ENCODE measurements at places on chromosomes 3 and 15.
A peak's percentile ranks its signal among the peaks of the same experiment; 100 is the strongest.

DNA sequence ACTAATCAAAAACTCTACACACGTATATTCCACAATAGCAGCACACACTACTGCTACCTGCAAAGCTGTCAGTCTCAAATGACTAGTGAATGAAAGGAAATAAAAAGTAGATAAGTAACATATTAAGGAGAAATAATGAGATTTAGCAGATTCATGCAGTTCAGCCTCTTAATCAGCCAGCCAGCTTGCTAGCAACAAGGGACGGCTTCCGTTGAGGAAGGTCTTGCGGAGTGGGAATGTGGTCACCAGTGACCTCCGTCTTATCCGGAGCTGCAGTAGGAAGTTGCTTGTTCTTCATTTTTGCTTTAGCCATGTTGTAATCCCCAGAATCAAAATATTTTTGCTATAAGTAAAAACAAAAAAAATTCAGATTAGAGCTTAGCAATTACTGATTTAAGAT is 17.1 kb downstream of the ARPP19 start:
- DNase-seq: no peak

DNA sequence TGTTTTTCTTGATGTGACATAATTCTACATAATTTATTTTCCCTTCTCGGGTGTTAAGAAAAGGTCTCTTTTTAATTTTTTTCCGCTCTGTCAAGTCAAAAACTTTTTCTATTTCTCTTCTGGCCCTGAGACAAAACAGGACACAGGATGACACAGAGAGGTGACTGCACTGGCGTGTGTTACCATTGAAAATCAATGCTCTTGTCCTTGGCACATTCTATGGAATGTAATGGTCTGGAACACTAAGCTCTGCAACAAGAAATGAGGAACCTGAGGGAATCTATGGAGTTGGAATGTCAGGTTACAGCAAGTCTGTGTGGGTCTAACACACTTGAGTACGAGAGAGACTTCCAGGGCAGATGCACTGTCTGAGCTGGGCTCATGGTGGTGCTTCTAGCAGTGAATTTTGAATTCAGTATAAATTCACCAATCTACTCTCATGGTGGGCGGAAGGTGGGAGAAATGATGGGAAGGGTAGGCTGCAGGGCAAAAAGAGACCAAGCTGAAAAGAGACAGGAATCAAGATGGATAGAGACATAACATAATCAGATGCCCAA is 508.3 kb downstream of the TUSC7 start:
- DNase-seq: no peak

GRCh38 chr3:170128259-170128976 is 53.1 kb downstream of the PHC3 start:
- DNase-seq: no peak

- DNase-seq: no peak
Measured at GRCh38 chr15:75156326-75157215, 45.1 kb upstream of the C15orf39 start.

- DNase-seq: no peak
Measured at GRCh38 chr15:38373016-38373415, 80.9 kb upstream of the FAM98B start.

DNA sequence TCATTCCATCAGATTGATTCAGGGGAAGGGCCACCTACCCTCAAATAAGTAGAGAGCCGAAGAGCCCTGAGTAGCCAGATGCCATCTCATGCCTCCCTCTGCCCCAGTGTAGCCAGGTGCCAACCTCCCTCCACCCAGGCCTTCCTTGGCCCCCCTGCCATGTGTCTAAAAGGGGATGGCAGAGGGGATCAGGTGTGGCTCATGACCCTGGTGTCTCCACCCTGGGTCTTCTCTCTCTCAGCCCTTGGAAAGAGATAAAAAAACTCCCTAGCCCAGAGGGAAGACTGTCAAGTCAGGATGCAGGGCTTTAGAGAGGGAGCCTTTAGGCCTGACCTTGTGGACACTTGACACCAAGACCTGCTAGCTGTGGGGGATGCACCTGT is 5.2 kb downstream of the GRM2 start:
- no peak for DNase-seq

DNA sequence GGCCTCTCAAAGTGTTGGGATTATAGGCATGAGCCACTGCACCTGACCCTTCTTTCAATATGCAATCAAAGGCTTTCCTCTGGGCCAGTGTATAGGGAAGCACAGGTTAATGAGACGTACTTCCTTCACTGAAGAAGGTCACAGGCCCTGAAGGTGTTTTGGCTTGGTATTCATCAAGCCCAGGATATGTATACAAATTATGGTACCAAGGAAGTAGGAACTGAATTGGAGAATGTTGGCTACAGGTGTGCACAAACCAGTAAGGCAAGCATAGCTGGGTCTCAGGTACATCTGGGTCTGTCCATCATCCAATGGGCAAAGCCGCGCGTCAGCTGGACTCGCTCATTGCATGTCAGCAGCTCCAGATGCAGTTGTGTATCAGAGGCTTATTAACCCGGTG is 237.9 kb downstream of the ADAMTS17 start:
- no peak for DNase-seq

GRCh38 chr3:99659032-99659431 is 20.6 kb downstream of the COL8A1 start:
- DNase-seq: no peak

- no peak for DNase-seq
Measured at GRCh38 chr15:26453914-26454313, 319.0 kb downstream of the GABRB3 start.

- DNase-seq: no peak
Measured at GRCh38 chr3:147218965-147219364, 187.4 kb downstream of the ZIC4 start.

- DNase-seq: peak; percentile 48
Measured at GRCh38 chr3:128497305-128498126, 4.5 kb upstream of the GATA2 start.

GRCh38 chr3:5140839-5141238 is 18.7 kb downstream of the ARL8B start:
- no peak for DNase-seq

DNA sequence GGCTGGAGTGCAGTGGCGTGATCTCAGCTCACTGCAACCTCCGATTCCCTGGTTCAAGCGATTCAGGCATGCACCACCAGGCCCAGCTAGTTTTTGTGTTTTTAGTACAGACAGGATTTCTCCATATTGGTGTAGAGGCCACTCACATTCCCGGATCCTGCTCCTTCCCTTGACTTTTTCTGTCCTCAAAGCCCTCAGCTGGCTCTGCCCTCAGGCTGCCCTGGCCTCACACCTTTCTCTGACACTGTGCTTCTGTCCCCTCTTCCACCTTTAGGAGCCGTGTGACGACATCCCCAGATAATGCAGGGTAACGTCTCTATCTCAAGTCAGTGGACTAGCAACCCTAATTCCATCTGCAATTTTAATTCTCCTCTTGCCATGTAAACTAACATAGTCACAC is 8.6 kb upstream of the CYFIP1 start:
- no peak for DNase-seq

DNA sequence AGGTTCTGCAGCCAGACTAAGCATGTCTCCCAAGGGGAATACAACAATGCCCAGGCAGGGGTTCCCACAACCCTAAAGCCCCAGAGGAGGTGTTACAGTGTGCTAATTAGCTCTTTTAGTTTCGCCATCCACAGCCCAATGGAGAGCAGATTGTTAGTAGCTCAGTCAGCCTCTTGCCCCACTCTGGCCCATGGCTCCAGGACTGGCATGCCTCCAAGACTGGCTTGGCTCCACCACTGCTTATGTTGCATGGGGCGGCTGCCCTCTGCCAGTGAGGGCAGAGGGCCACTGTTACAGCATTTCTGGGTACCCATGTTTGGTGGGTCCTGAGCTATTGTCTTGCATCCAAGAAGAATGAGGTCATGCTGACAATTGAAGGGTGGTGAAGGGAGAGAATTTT is 231.1 kb upstream of the MDFIC2 start:
- DNase-seq: no peak

All from stimulated activated CD4-positive, alpha-beta T cell treated with anti-CD3 and anti-CD28 coated beads, Interleukin-12 subunit alpha, Interleukin-12 subunit beta, amount 100 ng/mL, for 24 hours (primary cell).